CD4-positive, alpha-beta T cell treated with Interleukin-15 for 4 hours (primary cell): ENCODE measurements at places on chromosomes 16 and 17.

- DNase-seq = no peak
Measured at GRCh38 chr17:83064021-83064731, 15.2 kb upstream of the METRNL start.

GRCh38 chr16:64704386-64704785 lies 417.5 kb downstream of the CDH11 start:
- no peak for DNase-seq

GRCh38 chr16:46947900-46948547 lies 25.4 kb downstream of the DNAJA2 start:
- peak; percentile 55 for DNase-seq

DNA sequence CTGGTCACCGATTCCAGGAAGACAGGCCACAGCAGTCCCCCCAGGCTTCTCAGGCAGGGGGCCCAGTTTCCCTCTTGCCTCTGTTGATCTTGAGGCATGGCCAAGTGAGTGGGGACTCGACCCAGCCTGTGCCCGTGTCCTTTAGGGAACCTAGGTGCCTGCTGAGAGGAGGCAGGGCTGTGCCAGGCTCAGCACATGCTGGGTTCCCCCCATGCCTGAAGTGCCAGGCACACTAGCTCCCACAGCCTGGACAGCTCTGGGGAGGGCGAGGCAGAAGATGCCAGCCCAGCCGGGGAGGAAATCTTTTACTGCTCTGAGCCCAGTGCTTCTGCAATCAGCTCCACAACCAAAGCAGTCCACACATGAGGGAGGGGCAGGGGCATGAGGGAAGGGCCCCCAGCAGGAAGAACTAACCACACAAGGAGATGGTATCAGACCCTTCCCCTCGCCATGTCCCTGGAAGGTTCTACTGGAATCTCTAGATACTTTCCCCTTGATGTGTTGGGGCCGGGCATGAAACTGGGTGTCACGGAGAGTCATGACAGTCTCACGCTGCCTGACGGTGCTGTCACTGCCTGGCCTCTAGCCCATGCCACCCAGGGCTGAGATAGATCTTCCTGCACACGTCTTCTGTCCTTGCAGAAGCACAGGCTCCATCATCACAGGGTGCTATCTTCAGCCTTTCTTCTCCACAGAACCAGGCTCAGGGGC lies 25.5 kb downstream of the MYO18A start:
- DNase-seq = no peak

GRCh38 chr16:50841081-50841886 lies 99.4 kb downstream of the CYLD start:
- peak; percentile 28 for DNase-seq

DNA sequence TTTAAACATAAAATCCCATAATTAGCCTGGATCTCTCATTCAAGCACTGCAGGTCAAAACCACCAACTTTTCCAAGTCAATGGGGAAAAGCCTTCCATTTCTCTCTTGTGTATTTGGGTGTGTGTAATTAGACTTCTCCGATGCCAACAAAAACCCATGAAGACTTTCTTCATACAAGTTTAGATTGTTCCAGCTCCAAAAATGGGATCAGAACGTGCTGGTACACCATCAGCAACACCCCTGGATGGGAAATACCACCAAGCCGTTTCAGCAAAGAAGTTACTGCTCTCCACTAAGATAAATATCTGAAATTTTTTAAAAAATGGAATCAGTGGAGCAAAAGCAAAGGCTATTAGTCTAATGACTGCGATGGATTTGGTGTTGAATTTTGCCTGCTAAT lies 837.3 kb upstream of the SOX9 start:
- DNase-seq = no peak

DNA sequence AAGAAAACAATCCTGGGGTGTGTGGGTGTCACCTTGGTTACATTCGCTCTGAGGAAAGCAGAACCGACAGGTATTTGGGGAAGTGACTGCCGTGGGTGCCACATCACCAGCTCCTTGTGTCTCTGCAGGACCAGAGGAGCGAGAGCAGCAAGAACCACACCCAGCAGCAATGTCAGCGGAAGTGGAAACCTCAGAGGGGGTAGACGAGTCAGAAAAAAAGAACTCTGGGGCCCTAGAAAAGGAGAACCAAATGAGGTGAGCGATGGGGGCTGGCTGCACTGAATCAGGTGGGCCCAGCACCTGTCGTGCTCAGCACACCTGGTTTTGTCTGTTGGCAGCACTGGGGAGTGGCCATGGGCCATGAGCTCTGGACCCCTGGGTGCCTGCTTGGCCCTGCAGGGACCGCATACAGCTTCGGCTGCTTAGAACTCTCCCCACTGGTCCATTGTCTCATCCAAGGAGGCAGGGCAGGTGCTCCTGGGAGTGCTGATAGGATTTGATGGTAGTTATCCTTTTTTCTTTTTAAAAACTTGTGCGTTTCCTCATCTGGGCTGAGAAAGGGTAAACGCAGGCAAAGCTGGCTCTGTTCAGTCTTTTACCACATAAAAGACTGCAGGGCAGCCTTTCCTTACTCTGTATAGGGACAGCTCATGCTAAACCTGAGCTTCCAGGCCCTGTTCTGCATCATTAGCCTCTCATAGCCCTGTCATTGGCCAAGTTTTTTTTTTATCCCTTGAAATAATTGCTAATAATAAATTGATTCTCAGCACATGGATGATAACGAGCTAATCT lies 29.4 kb downstream of the HMOX2 start:
- DNase-seq = peak; percentile 87

GRCh38 chr17:41486809-41487530 lies 2.7 kb downstream of the KRT36 start:
- DNase-seq = peak; percentile 8

GRCh38 chr17:27845264-27846041 lies 45.1 kb upstream of the NOS2 start:
- no peak for DNase-seq

- DNase-seq = peak; percentile 81
Measured at GRCh38 chr17:82351713-82352488, 7.1 kb upstream of the TEX19 start.

- DNase-seq = no peak
Measured at GRCh38 chr16:49250689-49251088, 30.9 kb downstream of the CBLN1 start.

DNA sequence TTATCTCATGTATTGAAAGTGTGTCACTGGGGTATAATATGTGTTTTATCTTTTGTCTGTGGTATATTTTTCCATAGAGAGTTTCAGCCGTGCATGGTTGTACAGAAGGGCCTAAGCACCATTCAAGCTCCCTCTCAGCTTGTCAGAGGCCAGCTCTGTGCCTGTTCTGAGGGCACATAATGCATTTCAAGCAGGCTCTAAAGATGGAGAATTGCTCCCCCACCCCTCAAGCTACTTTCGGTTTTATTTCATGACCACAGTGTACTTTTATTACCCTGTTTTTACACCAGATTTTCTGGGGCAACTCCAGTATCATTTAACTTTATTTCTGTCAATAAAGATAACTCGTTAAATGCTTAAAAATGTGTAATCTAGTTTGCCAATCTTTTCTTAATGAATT lies 131.7 kb downstream of the SHISA6 start:
- no peak for DNase-seq

DNA sequence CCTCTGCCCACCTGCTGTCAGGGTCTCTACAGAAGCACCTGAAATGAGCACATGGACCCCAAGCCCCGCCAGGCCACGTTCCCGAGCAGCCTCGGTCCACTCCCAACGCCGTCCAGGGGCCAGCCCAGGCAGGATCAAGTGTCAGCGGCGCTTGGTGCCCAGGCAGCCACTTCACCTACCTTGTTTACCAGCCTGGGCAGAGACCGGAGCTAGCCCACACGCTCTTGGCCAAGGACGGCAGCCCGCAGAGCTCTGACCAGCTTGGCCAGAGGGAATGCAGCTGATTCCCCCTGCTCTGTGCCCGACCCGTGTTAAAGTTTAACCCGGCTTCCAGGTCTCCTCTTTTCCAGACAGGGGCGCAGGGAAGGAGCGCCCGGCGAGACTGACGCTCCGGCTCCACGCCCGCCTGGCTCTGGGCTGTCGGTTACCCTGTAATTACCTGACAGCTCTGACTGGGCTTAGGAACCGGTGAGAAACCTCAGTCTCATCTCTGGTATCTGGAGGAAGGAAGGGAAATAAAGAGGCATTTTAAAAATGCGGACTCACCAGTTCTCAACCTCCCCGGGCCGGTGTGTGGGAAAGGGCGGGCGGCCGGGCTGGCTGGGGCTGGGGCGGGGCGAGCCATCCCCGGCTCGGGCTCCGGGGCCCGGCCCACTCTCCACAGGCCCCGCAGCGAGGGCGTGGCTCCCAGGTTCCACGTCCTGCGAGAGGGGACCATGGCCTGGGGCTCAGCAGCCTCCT lies 4.6 kb downstream of the KIFC3 start:
- no peak for DNase-seq

GRCh38 chr16:88289561-88289960 lies 93.2 kb upstream of the ZNF469 start:
- no peak for DNase-seq

GRCh38 chr17:8892338-8892690 lies 24.8 kb upstream of the PIK3R6 start:
- DNase-seq = no peak

GRCh38 chr17:524406-524950 lies 171.9 kb upstream of the RPH3AL start:
- no peak for DNase-seq

DNA sequence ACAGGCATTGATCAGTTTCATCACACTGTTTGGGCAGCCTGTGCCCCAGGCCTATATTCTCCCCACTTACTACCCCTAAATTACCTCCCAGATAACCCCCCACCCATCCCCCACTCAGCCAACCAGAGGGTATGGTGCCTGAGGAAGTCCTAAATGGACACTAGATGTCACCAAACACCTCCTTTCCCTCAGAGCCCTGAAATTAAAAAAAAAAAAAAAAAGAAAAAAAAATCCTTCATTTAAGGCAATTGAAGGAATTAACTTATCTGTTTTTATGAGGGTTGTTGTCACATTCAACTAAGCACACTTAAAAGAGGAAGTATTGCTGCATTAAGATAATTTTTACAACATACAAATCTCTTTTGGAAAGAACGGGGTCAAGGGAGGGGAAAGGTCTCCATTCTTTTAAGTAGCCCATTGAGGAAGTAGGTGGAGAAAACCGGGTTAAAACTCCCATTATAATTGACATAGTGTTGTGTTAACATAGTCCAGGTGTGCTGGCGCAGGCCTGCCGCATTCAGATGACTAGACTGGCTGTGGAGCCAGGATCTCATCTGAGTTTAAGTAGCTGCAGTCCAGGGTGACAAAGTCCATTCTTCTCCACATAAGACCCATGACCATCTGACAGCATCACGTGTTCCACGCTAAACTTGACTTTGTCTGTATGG lies 46.3 kb downstream of the SNX11 start:
- no peak for DNase-seq

DNA sequence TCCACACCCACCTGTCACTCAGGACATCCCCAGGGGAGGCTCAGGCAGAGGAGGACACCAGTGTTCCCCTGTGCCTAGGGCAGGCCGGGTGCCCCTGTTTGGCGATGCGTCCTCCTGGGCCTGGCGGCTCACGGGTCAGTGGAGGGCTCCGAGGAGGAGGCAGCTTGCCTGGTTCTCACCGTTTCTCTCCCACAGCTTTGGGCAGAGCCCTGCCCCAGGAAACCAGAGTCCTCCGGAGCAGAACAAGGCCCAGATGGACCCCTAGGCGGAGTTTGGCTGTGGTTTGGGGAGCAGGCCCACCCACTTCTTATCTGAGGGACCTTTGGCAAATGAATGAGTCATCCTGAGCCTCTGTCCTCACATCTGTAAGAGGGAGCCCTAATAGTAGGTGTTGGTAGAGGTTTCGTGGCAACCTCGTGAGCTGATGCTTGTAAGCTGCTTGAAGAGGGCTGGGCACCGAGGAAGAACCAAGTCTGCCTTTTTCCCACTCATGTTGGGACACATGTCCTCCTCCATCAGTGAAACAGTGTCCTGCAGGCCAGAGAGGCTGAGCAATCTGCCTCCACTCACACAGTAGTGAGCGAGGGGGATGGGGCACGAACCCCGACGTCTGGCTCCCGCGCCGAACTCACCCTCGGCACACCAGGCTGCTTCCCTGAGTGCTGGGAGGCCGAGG lies 247.0 kb upstream of the CIBAR2 start:
- DNase-seq = no peak

GRCh38 chr16:67399218-67399733 lies 6.0 kb upstream of the TPPP3 start:
- peak; percentile 25 for DNase-seq

DNA sequence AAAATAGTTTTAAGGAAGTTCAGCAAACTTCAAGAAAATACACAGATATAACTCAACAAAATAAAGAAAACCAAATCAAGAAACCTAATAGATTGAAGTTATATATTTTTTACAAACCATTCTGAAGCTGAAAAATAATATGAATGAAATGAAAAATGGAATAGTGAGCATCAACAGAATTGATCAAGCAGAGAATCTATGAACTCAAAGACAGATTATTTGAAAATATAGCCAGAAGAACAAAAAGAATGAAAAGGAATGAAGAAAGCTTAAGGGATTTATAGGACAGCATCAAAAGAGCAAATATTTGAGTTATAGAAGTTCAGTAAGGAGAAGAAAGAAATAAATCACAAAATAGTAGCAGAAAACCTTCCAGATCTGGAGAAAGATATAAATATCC lies 37.8 kb downstream of the CDR2 start:
- no peak for DNase-seq

- no peak for DNase-seq
Measured at GRCh38 chr16:89261691-89262563, 44.4 kb downstream of the ZNF778 start.

DNA sequence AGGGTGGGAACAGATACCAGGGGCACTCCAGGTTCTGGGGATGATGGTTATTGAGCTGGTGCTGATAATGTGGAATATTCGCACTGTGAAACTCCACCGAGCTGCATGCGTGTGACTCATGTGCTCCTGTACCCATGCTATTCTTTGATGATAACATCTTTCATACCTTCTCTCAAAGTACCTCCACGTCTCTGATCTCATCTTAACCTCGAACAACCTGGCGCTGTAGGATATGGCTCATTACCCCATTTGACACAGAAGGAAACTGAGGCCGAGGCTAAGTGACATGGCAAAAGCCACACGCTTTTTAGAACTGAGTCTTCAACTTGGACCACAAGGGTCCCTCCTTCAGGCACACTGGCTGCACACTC lies 30.2 kb upstream of the MRPS23 start:
- DNase-seq = peak; percentile 7

DNA sequence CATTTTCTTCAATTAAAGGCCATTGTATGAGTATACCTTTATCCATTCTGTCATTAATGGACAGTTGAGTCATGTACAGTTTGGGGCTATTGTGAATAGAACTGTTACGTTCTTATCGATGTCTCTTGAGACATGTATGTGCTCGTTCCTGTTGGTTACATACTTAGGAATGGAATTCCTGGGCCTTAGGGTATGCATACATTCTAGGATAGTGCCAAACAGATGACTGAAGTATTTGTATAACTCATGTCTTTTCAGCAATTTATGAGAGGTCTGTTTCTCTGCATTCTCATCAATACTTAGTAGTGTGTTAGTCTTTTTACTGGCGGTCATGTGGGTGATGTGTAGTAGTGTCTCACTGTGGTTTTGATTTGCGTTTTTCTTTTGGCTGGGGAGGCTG lies 81.2 kb downstream of the USP22 start:
- no peak for DNase-seq
